Glutamatergic neuron (in vitro differentiated cells): ENCODE measurements at places on chromosomes 7 and 10.

DNA sequence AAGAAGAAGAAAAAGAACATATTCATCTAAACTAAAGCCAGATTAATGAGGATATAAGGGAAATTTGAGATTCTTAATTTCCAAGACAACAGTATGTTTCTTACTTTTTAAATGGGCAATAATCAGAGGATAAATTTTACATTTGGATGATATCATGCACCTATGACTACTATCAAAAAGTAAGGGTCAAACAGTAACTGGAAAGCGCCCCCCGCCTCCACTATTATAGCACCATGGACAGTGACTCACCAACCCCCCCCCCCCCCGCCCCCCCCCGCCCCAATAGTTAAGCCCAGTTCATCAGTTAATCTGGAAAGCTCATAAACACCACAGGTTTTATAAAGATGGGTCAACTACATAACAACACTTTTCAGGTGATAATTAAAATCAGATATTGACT lies 194.3 kb upstream of the DGKB start:
- DNase-seq: no peak

- no peak for DNase-seq
Measured at GRCh38 chr10:78852466-78853240, 216.1 kb upstream of the ZMIZ1 start.

DNA sequence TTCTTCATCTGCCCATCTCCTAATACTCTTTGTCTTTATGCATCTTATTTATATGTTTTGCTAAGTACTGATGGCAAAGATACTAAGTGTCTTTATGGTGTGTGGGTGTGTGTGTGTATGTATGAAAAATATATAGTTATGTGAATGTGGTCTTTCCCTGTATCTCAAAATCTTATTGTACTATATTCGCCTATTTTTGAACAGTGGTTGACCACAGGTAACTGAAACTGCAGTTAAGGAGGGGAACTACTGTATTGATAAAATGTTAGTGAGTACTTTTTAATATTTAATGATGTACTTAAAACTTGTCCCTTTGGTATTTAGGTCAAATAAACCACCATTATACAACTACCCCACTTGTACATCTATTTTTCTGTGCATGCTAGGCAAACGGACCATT lies 85.9 kb downstream of the ADD3 start:
- DNase-seq: no peak

GRCh38 chr7:47389923-47390630 lies 191.8 kb downstream of the TNS3 start:
- no peak for DNase-seq
